ENCODE measurements at places on chromosomes 11 and 22.
A peak's percentile ranks its signal among the peaks of the same experiment; 100 is the strongest.

GRCh38 chr22:45577746-45578523 is 75.3 kb downstream of the FBLN1 start:
- peak; percentile 85 for DNase-seq

- no peak for DNase-seq
These were observed 96.0 kb upstream of the PITPNB start for GRCh38 chr22:28015046-28015425.

- DNase-seq = no peak
These were observed 727.4 kb downstream of the BRD1 start for GRCh38 chr22:49100316-49100715.

GRCh38 chr11:103480421-103480820 is 371.2 kb downstream of the DYNC2H1 start:
- DNase-seq = peak; percentile 37

GRCh38 chr22:49015459-49015858 is 812.2 kb downstream of the BRD1 start:
- no peak for DNase-seq

Measured in A673 (cell line).